ENCODE measurements at places on chromosomes 2 and 18.
A peak's percentile ranks its signal among the peaks of the same experiment; 100 is the strongest.

GRCh38 chr2:233789554-233789953 is 11.4 kb downstream of the MROH2A start:
- no peak for DNase-seq

- DNase-seq, result peak; percentile 36
These were observed 221.6 kb downstream of the CYP26B1 start for GRCh38 chr2:71926089-71926447.

DNA sequence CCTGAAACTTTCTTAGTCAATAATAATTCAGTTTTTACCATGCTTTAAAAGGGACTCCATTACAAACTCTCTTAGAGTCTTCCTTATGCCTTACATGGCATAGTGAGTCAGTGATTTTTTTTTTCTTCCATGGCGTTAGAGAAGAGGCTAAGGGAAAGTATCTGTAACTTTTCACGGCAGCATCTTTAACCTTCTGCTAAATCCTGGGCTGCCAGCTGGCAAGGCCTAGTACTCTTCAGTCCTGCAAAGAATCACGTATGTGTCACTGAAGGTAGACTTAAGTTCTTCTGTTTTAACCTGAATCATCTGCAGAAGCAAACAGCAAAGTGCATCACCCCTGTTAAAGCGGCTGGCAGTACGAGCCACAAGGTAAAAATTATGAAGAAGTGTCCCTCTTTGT is 286.3 kb upstream of the FN1 start:
- DNase-seq, result no peak

- DNase-seq, result no peak
These were observed 147.6 kb downstream of the LTBP1 start for GRCh38 chr2:33094303-33094702.

GRCh38 chr18:36490897-36491296 is 193.4 kb downstream of the FHOD3 start:
- no peak for DNase-seq

- DNase-seq, result no peak
These were observed 24.2 kb downstream of the MYT1L start for GRCh38 chr2:2306878-2307277.

- peak; percentile 26 for DNase-seq
These were observed 52.8 kb upstream of the CTAGE1 start for GRCh38 chr18:22470248-22471235.

DNA sequence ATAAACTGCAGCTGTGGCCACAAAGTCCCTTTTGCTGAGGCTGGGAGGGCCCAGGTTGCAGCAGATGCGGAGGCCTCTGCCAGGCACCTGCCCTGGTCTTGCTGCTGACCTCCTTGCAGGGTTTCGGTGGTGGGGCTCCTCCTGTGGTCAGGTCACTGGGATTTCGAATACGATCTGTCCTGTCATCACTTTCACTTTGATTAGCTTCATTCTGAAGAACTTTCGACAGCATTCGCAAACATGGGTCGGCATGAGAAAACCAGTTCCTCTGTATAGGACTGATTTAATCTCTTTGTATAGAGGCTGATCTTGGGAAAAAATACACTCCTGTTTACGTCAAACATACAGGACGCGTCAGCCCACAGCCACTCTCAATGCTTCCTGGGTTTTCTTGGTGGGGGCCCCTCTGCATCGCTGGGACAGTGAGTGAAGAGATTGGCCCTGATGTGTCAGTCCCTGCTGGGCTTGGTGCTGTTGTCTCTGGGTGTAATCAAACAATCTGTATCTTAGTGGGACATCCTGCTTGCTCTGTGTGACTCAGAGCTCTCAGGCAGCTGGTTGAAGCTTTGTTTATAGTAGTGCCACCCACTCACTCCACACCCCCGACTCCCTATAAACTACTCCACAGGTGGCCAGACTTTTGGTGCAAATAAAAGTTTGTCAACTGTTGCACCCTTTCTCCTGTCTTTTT is 209.4 kb upstream of the CXCR4 start:
- no peak for DNase-seq

- DNase-seq, result no peak
These were observed 187.8 kb downstream of the ZNF516 start for GRCh38 chr18:76307293-76307690.

DNA sequence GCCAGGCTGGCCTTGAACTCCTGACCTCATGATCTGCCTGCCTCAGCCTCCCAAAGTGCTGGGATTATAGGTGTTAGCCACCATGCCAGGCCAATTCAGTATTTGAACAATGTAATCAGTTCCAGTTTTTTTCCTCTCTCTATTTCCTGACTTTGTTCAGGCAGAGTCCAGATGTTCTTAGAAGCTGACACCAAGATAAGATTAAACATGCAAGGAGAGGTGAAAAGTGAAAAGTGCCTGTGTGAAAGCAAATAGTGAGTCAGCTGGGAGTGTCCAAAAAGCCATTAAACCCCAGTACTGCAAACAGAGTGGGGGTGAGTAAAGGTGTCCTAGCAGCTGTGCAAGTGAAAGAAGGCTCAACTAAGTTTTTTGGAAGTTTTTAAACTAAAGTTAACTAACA is 231.5 kb downstream of the PTH2R start:
- DNase-seq, result no peak

DNA sequence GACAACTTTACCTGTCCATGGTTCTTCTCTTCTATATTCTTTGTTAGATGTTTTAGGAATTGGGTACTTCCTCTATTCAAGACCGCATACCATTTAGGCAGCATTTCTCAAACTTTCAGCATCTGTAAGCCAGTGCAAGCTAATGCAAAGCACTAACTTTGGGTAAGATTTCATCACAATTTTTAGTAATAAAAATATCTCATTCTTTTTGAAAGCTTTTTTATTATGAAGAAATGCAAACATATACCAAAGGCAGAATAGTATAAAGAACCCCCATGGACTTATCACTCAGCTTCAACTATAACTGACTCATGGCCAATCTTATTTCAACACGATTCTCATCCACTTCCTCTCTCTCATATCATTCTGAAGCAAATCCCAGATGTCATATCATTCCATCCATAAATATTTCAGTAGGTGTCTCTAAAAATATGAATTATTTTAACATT is 32.9 kb downstream of the INO80C start:
- DNase-seq, result no peak

GRCh38 chr2:232994446-232994845 is 18.6 kb downstream of the NGEF start:
- DNase-seq, result peak; percentile 48

GRCh38 chr2:69964353-69964841 is 3.0 kb upstream of the ASPRV1 start:
- no peak for DNase-seq

DNA sequence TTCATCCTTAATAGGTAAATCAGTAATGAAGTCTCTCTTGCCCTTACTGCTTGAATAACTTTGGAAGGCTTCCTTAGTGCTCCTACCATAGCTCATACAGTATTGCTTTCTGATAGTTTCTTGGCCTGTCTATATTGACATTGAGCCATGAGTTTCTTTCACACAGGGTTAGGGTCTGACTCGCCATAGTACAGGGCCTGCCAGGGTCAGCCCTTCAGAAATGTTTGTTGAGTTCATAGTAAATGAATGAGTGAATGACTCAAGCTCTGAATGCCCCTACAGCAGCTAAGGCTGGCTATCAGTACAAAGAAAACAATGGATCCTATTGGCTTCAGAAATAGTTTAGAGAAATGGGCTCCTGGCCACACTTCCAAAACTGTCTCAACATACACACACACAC is 65.0 kb upstream of the LRATD1 start:
- DNase-seq, result no peak

DNA sequence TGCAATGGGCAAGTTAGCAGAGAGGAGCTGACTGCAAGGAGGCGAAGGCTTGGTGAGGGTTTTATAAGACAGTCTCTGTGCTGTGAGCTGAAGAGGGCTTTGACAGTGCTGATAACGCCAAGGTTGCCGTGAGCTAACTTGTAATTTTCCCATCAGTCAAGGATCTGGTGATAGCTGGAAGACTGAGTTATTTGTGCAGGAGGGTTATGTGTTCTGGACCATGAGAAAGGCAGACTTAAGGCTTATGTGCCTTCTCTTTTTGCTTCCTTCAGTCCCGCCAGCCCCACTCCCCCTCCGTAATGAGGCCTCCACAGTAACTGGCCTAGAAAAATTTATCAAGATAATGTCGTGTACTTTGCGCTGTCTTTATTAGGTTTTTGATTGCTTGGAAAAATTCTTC is 94.6 kb downstream of the RTP5 start:
- no peak for DNase-seq

DNA sequence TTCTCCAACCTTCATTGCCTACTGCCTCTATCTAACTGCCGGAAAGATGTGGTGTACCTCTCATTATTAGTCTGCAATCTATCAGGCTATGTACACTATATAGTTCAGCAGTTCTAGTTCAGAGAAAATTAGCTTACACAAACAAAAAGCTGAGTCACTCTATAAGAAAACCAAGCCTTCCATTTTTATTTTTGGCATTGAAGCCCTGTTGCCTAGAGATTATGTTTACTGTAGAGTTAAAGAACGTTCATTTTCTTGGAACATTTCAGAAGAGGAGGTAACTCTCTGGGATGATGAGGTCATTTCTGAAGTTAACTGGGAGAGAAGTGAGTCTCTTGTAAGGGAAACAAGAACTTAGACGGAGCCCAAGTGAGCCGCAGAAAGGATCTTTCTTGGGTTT is 133.5 kb downstream of the FAM124B start:
- DNase-seq, result no peak

GRCh38 chr18:13237073-13237472 is 18.5 kb downstream of the LDLRAD4 start:
- no peak for DNase-seq

DNA sequence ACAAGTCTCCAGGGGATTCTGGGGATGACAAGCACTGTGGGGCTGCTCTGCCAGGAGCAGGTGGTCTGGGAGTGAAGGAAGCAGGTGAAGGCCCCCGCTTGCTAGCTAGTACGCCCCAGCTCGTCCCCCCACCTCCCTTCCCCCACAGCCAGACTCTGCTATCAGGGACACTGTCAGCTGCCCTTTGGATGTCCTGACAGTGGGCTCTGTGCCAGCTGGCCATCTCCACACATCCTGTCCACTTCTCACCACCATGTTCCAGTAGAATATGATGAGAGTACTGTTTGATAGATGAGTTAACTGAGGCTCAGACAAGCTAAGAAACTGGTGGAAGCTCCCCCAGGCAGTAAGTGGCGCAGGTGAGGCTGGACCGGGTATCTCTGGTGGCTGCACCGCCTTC is 276.2 kb downstream of the CELF4 start:
- DNase-seq, result no peak

DNA sequence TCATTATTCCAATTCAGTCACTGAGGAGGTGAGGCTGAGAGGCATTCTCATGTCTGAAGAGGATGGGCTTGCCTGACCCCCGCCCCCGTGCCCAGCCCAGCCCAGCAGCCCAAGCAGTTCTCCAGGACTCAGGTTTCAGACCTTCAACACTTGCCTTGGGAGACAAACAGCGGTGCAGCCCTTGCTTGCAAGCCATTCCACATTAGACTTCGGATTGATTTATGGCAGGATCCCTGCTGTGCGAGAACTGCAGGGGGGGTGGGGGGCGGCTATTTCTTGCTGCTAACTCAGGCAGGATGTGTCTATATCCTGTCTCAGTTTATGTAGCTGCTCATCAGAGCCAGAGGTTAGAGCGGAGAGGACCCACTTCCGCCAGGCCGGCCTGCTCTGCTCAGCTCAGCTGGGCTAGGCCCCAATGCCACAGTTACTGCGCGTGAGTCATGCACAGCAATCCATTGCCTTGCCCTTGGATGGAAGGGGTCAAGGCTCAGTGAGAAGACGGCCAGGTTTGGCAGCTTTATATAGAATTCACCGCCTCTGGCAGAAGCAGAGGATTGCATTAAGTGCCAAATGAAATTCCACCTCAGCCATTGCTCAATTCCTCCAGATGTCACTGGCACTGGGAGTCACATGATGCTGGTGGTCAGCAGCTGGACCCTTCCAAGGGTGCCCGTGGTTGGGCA is 1.8 kb downstream of the GYPC start:
- DNase-seq, result peak; percentile 82

- DNase-seq, result no peak
These were observed 19.6 kb upstream of the DNAH7 start for GRCh38 chr2:196088203-196088602.

DNA sequence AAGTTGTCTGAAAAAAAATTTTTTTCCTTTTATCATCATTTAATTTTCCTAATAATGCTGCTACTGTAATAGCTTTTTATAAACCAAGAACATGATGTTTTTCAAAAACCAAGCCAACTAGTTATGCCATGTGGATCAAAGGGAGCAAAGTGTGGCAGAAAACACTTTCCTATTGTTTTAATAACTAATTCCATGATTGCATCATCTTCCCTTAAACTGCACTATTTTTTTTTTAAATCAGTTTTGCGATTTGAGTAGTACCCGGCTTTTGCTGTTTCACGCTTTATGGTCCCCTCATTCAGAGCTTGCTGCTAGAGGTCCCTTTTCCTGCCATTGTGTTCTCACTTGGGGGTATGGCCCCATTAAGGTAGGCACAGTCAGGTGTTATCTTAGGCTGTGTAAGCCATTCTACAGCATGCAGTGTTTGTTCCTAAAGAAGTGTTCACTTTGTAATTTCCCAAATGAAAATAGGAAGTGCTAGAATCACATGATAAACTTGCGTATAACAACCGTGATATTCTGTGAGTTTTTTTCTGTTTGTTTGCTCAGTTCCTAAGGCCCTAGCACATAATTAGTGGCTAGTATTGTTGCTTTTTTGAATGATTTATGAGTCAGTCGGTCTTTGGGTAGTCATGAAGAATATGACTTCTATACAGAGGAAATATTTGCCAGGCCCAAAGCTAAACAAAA is 225.8 kb downstream of the PTGR3 start:
- no peak for DNase-seq

DNA sequence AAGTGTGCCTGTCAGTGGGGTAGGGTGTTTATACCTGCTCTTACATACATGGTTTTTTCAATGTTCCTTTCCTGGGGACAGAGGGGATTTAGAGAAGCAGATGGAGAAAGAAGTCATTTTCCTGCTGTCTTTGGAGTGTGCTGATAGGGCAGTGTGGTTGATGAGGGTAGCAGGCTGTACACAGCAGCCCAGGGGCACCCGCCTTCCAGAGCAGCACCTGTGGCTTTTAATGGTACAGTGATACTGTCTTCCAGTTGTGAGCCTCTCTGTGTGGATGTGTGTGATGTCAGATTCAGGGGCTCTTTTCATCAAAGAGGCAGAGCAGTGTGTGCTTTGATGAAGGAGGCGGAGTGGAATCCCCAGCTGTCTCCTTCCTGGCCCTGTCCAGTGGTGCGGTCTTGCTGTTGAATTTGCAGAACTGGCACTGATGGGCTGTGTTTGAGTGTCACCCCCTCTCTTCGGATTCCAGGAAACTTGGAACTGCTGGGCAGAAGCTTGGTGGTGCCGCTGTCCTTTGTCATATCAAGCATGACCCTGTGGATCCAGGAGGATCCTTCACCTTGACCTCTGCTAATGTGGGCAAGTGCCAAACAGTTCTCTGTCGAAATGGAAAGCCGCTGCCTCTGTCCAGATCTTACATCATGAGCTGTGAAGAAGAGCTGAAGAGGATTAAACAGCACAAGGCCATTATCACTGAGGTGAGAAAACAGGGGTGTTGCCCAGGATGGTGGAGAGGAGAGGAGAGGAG is 259.8 kb downstream of the PHLPP1 start:
- DNase-seq, result no peak

GRCh38 chr2:131431336-131431735 is 44.6 kb upstream of the TUBA3D start:
- DNase-seq, result no peak

Measured in nephron progenitor cell (in vitro differentiated cells).